ENCODE measurements at places on chromosomes 3 and 15.

DNA sequence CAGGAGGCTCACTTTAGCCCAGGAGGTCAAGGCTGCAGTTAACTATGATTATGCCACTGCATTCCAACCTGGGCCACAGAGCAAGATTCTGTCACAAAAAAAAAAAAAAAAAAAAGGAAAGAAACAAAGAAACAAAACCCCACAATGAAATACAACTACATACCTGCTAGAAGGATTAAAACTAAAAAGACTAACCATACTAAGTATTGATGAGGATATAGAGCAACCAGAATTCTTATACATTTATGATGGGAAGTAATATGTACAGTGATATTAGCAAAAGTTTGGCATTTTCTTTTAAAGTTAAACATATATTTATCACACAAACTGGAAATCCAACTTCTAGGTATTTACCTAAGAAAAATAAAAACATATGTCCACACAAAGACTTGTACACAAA is 40.2 kb upstream of the FOXB1 start:
- DNase-seq, result no peak

- no peak for DNase-seq
Observed at GRCh38 chr3:87225659-87226058, 1.4 kb upstream of the CHMP2B start.

GRCh38 chr3:138774529-138775253 is 60.0 kb downstream of the PIK3CB start:
- peak; percentile 7 for DNase-seq

GRCh38 chr3:56375654-56376053 is 92.6 kb downstream of the ERC2 start:
- no peak for DNase-seq

GRCh38 chr3:89628856-89629670 is 521.6 kb downstream of the EPHA3 start:
- no peak for DNase-seq

GRCh38 chr15:60091157-60091556 is 87.0 kb downstream of the FOXB1 start:
- no peak for DNase-seq

DNA sequence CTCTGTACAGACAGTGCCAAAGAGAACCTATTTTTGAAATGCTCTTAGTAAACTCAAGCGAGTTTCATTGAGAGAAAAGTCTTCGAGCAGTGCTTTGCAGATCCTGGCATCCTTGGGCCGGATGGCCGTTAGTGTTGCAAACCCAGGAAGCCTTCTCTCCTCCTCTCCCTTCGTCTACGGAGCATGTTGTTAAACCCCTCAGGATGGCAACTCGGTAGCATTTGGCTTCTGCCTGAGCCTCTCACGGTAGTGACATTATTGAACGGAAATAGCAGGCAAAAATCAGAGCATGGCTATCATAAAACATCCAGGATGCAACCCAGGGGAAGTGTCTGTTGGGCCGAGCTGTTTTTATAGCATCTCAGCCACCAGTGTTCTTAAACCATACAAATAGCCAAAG is 6.7 kb upstream of the SEC13 start:
- no peak for DNase-seq

DNA sequence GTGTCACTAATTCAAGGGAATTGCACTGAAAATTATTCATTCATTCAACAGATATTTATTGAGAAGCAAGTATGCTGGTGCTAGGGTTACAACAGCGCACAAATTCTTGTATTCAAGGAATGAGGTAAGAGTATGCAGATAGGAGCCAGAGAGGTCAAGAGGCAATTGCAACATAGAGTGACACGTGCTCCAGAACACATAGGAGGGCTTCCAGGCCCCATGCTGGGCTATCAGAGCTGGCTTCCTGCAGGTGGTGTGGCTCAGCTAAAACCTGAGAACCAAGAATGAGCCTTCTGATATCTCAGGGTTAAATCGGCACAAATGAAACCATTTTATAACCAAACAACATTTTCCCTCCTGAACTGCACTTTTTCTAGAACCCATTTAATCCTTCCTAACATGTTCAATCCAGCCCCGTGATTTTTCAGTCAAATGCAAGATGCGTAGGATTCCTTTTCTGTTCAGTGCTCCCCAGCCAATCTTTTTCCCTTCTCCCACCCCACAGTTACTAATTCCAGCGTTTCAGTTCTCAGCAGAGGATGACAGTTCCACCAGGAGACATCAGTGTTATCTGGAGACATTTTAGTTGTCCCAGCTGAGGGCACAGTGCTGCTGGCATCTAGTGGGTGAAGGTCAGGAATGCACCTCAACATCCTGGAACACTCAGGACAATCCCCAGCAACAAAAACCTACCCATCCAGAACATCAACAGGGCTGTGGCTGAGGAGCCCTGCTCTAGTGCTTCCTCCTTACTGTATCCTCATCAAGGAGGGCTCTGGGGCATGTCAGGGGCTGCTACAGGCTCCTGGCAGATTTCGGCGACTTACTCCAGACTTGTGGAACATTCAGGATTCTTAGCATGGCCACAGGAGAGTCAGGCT is 13.1 kb downstream of the CCR5AS start:
- no peak for DNase-seq

DNA sequence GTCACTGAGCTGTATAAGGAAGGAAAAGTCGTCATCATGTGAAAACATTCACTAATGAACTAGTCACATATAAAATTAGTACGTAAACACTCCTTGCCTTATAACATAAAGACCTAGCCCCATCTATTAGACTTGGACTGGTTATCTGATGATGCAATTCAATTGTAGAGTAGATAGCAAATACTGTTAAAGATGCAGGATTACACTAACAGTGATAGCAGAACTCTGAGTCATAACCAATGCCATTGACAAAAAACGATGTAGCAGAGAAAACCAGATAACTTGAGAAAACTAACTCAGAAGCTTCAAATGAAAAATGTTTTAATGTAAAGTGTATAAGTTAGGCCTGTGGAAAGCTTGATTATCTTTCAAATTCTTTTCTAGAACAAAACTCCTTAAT is 132.2 kb downstream of the WDR72 start:
- no peak for DNase-seq

GRCh38 chr3:53079791-53080555 is 34.1 kb upstream of the SFMBT1 start:
- DNase-seq, result no peak

DNA sequence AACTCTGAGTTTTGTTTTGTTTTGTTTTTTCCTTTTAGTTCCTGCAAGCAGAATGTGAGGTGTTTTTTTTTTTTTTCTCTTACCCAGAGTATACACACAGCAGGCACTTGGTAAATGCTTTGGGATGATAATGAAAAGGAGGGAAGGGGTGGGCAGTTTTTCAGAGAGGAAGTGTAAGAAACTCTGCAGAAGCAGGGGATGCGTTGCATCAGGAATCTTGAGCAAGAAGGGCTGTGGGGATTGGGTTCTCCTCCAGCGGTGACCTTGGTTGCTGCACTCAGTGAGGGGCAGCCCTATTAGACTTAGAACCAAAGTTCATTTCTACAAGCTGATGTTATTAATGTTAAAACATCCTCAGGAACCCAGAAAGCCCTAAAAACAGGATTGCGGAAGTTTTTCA is 32.2 kb upstream of the TMEM158 start:
- DNase-seq, result no peak

GRCh38 chr3:9278498-9278897 is 29.1 kb upstream of the SRGAP3 start:
- DNase-seq, result no peak

GRCh38 chr15:57440167-57440566 is 63.9 kb downstream of the CGNL1 start:
- no peak for DNase-seq

GRCh38 chr15:51155891-51156290 is 61.2 kb upstream of the TNFAIP8L3 start:
- DNase-seq, result no peak

DNA sequence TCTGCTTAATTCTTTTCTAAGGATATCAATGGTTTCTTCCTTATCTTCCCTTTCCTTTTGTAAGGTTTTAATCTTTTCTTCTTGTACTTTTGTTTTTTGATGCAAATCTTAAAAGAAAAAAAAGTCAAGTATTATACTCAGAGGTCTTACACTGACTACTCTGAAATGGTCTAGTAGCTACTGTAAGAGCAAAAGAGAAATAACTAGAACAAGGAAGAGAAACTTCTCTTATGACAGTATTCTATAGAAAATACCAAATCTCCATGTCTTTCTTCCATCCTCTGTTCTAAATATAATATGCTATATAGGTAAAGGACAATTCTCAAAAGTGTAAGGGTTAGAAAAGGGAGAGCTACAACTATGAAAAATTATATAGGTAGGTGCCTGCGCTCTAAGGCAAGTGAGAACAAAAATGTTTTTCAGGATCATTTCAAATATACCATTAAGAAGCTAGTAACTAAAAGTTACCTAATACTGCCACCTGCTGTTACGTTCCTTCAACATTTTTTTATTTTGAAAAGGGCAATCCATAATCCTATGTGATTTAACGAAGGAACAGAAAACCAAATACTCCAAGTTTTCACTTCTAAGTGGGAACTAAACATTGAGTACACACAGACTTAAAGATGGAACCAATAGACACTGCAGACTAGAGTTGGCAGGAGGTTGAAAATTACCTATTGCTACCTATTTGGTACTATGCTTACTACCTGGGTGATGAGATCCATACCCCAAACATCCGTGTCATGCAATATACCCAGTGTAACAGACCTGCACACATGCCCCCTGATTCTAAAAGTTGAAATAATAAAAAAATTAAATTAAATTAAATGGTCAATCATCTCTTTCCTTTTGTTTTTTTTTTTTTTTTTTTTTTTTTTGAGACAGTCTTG is 36.7 kb downstream of the CIP2A start:
- no peak for DNase-seq

GRCh38 chr15:69451951-69452691 is 497 bp upstream of the RPLP1 start:
- DNase-seq, result no peak

DNA sequence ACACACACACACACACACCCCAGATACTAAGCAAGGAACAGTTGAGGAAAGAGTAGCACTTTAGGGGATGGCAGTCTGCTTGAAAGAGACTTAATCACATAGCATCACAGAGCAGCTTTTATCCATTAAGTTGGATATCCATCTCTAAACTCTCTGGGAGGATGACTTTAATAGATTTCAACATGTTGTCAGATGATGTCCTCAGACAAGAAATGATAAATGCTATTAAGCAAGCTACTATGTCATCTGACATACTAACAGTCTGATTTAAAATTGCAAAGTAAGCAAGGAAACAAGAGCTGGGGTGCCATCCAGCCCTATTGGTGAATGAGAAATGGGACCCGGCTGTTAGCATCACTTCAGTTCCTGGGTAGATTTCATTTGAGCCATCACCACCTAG is 136.9 kb downstream of the PLCL2 start:
- DNase-seq, result no peak

- no peak for DNase-seq
Observed at GRCh38 chr3:131903988-131904415, 130.8 kb downstream of the CPNE4 start.

DNA sequence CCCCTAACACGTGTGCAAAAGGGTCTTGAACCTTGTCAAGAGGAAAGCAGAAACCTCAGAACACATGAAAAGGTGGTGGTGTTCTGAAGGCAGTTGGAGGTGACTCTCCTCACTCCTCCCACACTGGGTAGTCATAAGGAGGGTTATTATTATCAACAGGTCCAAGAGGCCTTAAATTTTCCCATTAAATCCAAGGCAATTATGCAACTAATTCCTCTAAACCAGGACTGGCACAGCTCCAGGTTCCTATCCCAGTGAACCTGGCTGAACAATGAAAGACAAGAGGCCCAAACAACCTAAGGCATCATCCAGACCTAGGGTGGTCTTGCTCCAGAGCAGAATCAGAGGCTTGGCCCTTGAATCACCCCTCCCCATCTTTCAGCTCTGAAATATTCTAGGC is 15.0 kb downstream of the MYLK start:
- no peak for DNase-seq

All from stimulated activated CD4-positive, alpha-beta T cell treated with anti-CD3 and anti-CD28 coated beads, Interleukin-2, amount 100 ng/mL, for 48 hours (primary cell).